Esophagus squamous epithelium (tissue), 5 donors: ENCODE measurements at places on chromosomes 1 and 21. TPM values are rescaled to one million over a fixed set of nuclear protein-coding genes. Genes with fewer than 3 reads are reported as not detected.

- H3K27me3 ChIP-seq = no peaks in the 10 kb centered on the region
- H3K36me3 ChIP-seq = no peaks in the 10 kb centered on the region
Measured at GRCh38 chr1:30538226-30538992, 185.0 kb downstream of the MATN1 start.

GRCh38 chr21:16768096-16768495, 744.7 kb upstream of the CXADR start:
- H3K4me3 ChIP-seq = no peak overlapping the region
- DNase-seq = no peak
- H3K27me3 ChIP-seq = no peaks in the 10 kb centered on the region

GRCh38 chr1:174999936-175000696, at the start of gene CACYBP:
TSS of gene CACYBP (plus strand) at chr1:174999947. CDS start at chr1:175000181, 234 bp downstream.
- DNase-seq = peak; percentile 23
- peaks cover 47% of the 10 kb centered on the region for H3K4me1 ChIP-seq
- no peaks in the 10 kb centered on the region for H3K27me3 ChIP-seq
- peak within 1 kb of the TSS; percentile 65 for H3K4me3 ChIP-seq

DNA sequence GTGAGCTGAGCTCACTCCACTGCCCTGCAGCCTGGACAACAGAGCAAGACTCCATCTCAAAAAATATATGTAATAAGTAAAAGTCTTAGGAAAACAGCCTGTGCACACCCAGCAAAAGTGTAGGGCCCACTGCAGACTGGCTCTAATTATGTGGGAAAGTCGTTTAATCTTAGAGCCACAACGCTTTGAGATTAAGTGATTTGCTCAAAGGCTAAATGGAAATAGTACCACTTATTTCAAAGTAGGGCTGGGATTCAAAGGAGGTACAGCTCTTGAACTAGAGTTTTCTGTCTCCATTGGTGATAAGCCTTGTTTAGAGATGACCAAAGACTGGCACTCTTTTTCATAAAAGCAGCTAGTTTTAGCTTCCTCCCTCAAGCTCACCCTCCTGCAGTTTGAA, 2.2 kb downstream of the TACSTD2 start:
- DNase-seq = no peak
- peaks cover 84% of the 10 kb centered on the region for H3K4me1 ChIP-seq
- peak overlapping the region; percentile 97 for H3K27ac ChIP-seq
- H3K4me3 ChIP-seq = peak overlapping the region; percentile 80
- peaks cover 19% of the 10 kb centered on the region for H3K27me3 ChIP-seq

GRCh38 chr1:10722803-10723202, 73.6 kb downstream of the CASZ1 start:
- peaks cover 9% of the 10 kb centered on the region for H3K4me1 ChIP-seq
- H3K27me3 ChIP-seq = no peaks in the 10 kb centered on the region
- H3K36me3 ChIP-seq = no peaks in the 10 kb centered on the region
- no peak overlapping the region for H3K4me3 ChIP-seq

Gene OR6K2
- total RNA-seq = not detected
